ENCODE measurements at places on chromosomes 7 and 10. TPM values are rescaled to one million over a fixed set of nuclear protein-coding genes. Genes with fewer than 3 reads are reported as not detected.

Gene DNAH11
- total RNA-seq, result under 0.01 TPM

Gene SEC23IP
- 25.3 TPM for total RNA-seq

Gene DDIT4
- total RNA-seq, result 719 TPM

Gene UCN3
- not detected for total RNA-seq

Gene SFTPD
- 0.36 TPM for total RNA-seq

Gene LIPF
- total RNA-seq, result not detected

Gene AKR1B15
- total RNA-seq, result not detected

Gene ZPBP
- not detected for total RNA-seq

Gene ATG9B
- total RNA-seq, result 0.16 TPM

Gene ABCB4
- not detected for total RNA-seq

Gene CTAGE4
- under 0.01 TPM for total RNA-seq

Gene SCIN
- total RNA-seq, result not detected

Gene HOXA11
- total RNA-seq, result not detected

Gene TPK1
- total RNA-seq, result 1.8 TPM

Gene NEBL
- 3.2 TPM for total RNA-seq

Gene HNRNPH3
- 16.2 TPM for total RNA-seq

Gene GPR37
- total RNA-seq, result 0.36 TPM

Gene FAM107B
- 7.9 TPM for total RNA-seq

Gene PKD2L1
- not detected for total RNA-seq

Gene TMEM236
- total RNA-seq, result under 0.01 TPM

Gene ST8SIA6
- total RNA-seq, result not detected

Gene CAV1
- total RNA-seq, result 261 TPM

Gene CFAP69
- total RNA-seq, result 1.8 TPM

Gene GARIN1A
- total RNA-seq, result under 0.01 TPM

Gene BET1
- 53.6 TPM for total RNA-seq

Gene GGCT
- total RNA-seq, result 30.1 TPM

Gene TBXAS1
- 8.6 TPM for total RNA-seq

Gene ABLIM1
- 11.6 TPM for total RNA-seq

Gene LOXL4
- 9.1 TPM for total RNA-seq

Gene SLC26A3
- total RNA-seq, result not detected

Gene SPDYE1
- not detected for total RNA-seq

Gene ABCC2
- 0.32 TPM for total RNA-seq

Measured in cardiac atrium fibroblast (primary cell).